ENCODE measurements at places on chromosomes 6 and 20.

GRCh38 chr20:61262514-61262913 lies 10.5 kb downstream of the CDH4 start:
- DNase-seq: no peak

GRCh38 chr6:130699742-130700141 lies 127.5 kb upstream of the SMLR1 start:
- DNase-seq: no peak

DNA sequence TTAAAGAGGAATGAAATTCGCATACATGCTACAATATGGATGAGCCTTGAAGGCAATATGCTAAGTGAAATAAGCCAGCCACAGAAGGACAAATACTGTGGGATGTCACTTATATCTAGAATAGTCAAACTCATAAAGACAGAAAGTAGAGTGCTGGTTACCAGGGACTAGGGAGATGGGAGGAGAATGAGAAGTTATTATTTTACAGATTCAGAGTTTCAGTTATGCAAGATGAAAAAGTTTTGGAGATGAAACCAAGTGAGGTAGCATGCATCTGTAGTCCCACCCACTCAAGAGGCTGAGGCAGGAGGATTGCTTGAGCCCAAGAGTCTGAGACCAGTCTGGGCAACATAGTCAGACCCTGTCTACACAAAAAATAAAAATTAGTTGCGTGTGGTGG lies 82.5 kb upstream of the ARID1B start:
- DNase-seq: no peak

DNA sequence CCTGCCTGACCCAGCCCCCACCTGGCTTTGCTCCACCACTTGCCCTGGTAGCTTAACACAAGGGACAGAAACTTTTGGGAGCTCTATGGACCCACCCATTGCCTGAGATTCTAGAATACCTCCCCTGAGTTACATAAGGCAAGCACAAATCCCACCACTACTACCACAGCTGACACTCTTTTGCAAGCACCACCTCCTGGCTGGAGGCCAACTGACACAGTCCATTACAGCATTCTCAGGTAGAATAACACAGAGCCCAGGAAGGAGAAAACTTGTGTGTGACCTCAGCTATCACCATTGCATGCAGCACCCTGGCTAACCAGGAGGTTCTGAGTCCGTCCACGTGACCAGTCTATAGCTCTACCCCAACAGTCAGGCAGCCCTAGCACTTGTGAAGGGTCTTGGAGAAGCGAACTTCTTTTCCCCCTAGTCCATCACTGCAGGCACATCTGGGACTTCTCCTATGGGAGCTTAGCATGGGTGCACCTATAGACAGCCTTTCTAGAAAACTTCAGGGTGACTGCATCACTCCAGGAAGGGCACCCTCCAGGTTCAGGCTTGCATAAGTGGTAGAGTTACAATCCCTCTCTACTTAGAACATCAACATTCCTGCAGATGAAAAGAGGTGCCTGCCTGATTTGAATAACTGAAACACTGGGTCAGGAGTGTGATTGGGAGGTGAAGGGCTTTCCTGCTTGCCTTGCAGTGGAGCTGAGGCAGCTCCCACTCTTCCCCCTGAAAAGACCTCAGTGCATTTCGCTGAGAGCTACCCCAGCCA lies 30.1 kb downstream of the CITED2 start:
- DNase-seq: no peak

- DNase-seq: no peak
Measured at GRCh38 chr20:38150335-38151170, 14.5 kb downstream of the TGM2 start.

DNA sequence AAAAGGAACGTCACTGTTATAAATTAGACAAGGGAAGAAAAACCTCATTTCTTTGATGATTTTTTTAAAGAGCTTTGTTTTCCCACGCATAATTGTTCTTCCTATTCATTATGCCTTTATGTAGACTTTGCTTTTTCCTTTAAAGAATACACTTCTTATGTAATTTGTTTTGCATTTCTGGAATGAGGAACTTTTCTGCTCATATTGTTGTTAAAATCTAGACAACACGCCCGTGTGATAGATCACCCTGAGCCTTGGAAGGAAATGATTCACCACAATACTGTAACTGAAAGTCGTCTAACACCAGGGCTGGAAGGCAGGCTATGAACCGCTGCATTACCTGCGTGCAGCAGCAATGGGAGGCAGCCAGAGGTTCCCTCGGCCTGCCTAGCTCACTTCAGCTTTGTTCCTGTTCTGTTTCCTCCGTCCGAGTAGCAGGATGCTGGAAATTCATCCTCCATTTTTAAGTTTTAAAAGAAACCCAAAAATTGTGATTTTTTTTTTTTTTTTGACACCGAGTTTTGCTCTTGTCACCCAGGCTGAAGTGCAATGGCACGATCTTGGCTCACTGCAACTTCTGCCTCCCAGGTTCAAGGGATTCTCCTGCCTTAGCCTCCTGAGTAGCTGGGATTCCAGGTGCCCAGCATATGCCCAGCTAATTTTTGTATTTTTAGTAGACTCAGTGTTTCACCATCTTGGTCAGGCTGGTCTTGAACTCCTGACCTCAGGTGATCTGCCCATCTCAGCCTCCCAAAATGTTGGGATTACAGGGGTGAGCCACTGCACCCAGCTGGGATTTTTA lies 49.6 kb upstream of the ZNF217 start:
- DNase-seq: peak; percentile 69

DNA sequence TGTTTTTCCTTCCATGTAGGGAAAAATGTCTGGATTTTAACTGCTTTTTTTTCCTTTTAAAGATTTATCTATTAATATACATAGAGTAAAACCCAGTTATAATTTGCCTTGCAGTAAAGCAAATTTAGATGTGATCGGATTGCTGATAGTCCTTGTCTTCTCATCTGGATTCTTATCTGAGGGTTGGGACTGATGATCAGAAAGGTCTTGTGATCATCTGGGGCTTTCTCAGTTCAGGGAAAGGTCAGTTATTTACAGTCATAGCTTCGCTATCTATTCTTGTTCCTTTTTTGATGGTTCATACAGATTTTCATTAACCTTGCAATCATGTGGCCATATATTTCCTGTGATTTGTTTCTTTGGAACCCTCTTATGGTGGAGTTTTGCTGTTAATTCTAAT lies 63.8 kb upstream of the CLDN20 start:
- DNase-seq: no peak

GRCh38 chr6:44176762-44177509 lies 18.3 kb downstream of the CAPN11 start:
- no peak for DNase-seq
